Right forelimb (tissue), 1 donor: ENCODE measurements at places on chromosomes 2 and 18.

- DNase-seq = no peak
Measured at GRCh38 chr18:43054815-43055519, 60.5 kb downstream of the RIT2 start.

GRCh38 chr2:13821255-13821880 lies 811.1 kb upstream of the LRATD1 start:
- no peak for DNase-seq

- DNase-seq = no peak
Measured at GRCh38 chr2:151228847-151229512, 32.7 kb downstream of the RBM43 start.

- no peak for DNase-seq
Measured at GRCh38 chr2:60532421-60532820, 21.0 kb downstream of the BCL11A start.

GRCh38 chr2:72204786-72205503 lies 57.3 kb upstream of the CYP26B1 start:
- no peak for DNase-seq

GRCh38 chr2:44377486-44377885 lies 15.7 kb downstream of the CAMKMT start:
- no peak for DNase-seq

DNA sequence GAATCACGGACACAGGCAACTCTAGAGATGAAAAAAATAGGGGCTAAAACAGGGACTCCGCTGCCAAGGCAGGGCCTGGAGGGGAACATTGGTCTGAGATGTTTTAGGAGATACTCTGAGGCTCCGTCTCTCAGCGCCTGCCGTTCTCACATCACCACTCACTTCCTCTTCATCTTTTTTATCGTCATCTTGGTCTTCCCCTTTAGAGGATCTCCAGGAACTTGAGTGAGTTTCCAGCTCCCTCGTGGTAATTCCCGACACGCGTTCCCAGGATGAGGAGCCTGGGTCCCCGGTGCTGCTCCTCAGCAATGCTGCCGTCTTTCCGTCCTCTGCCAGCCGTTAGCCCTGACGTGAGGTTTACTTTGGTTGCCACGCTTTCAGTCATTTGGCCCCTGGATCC lies 16.1 kb downstream of the MLPH start:
- no peak for DNase-seq

- no peak for DNase-seq
Measured at GRCh38 chr2:137523931-137524330, 440.3 kb upstream of the HNMT start.

GRCh38 chr2:112163541-112163981 lies 25.4 kb downstream of the FBLN7 start:
- DNase-seq = no peak

GRCh38 chr2:80338794-80339193 lies 34.2 kb upstream of the LRRTM1 start:
- no peak for DNase-seq

- peak; percentile 37 for DNase-seq
Measured at GRCh38 chr2:64854773-64855237, 134.4 kb upstream of the SLC1A4 start.

DNA sequence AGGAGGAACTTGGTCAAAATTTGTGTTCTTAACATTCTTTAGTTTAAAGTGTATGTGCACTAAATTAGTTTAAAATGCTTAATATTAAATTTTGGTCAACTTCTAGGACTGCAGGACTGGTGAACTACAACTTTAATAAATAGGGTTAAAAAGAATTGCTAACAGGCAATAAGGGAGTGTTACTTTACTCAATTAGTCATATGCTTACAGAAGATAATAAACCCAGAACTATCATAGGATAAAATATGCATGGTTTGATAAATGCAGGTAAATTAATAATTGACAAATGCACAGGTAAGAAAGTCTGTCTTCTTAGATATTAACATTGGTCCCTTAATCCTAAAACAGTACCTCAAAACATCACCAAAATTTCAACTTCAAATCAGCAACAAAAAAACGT lies 20.6 kb downstream of the FARSB start:
- no peak for DNase-seq

GRCh38 chr2:143682436-143683055 lies 553.3 kb downstream of the ARHGAP15 start:
- DNase-seq = no peak
